ENCODE measurements at places on chromosomes 13 and 19. TPM values are rescaled to one million over a fixed set of nuclear protein-coding genes. Genes with fewer than 3 reads are reported as not detected.

Gene KIR2DL4
- not detected for polyA plus RNA-seq

DNA sequence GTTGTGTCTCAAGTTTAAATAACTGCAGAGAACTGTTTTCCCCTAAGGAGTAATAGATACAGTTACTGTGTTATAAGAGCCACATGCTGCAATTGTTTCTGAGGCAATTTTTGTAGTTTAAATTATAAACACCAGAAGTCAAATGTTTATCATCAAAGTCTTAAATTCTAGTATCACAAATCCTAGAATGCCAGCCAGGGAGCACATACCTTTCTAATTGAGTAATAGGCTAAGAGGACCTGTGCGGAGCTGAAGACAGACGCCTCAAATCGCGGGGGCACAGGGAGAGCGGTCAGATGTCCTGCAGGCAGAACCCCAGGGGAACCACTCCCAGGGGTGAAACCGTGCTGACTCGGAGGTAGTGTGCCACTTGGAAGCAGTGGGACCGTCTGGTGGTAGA lies 65.2 kb upstream of the TNFRSF19 start:
- no peak for DNase-seq

DNA sequence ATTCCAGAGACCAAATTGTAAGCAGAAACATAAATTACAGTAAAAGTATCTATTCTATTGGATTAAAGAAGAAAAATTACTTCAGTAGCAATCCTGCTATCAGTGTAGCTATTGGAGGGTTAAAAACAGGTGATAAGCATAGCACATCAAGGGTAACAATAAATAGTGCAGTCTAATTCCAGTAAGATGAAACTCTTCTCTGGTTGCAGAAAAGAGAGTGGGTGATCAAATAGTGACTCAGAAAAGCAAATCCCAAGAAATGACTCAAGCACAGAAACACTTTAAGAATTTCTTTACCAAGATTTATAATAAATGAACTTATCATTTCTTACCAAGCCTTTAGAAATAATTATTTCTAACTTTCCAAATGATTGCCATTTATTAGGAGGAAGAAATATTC lies 135.7 kb downstream of the LMO7 start:
- no peak for DNase-seq

DNA sequence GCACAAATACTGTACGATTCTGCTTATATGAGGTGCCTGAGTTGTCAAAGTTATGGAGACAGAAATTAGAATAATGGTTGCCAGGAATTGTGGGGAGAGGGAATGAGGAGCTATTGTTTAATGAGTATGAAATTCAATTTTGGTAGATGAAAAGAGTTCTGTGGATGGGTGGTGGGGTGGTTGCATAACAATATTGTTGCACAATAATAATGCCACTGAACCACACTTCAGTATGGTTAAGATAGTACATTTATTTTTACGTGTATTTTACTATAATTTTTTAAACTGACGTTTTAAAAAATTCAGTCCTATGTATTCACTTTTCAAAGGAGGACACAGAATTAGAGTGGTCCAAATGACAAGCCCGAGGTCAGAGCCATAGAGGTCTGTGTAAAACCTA lies 1.8 kb upstream of the OXGR1 start:
- DNase-seq, result no peak

All from left lung (tissue), 14 donors.